ENCODE measurements at places on chromosomes 4 and X. TPM values are rescaled to one million over a fixed set of nuclear protein-coding genes. Genes with fewer than 3 reads are reported as not detected.

Gene GYPB
- total RNA-seq, result not detected

Gene IL13RA2
- 100 TPM for total RNA-seq

Gene ASMTL
- total RNA-seq, result 12.9 TPM

Gene F11
- not detected for total RNA-seq

Gene PRDM8
- 10.1 TPM for total RNA-seq

Gene CORIN
- 1.00 TPM for total RNA-seq

Gene WAS
- 0.22 TPM for total RNA-seq

Gene ADGRG4
- total RNA-seq, result not detected

Gene SMC1A
- total RNA-seq, result 14.5 TPM

Gene CENPE
- total RNA-seq, result 11.9 TPM

Gene ALB
- 0.12 TPM for total RNA-seq

Gene SYN1
- total RNA-seq, result 0.25 TPM

Gene DUSP9
- 0.11 TPM for total RNA-seq

Gene IKBKG
- total RNA-seq, result 17.5 TPM

Gene HPSE
- 0.75 TPM for total RNA-seq

Data from uterine smooth muscle cell (primary cell).